Stimulated activated CD4-positive, alpha-beta T cell treated with anti-CD3 and anti-CD28 coated beads, Interleukin-4, amount 100 ng/mL, for 24 hours (primary cell): ENCODE measurements at places on chromosomes 1 and 21.

- DNase-seq: no peak
Observed at GRCh38 chr1:21650400-21650799, 18.8 kb downstream of the RAP1GAP start.

DNA sequence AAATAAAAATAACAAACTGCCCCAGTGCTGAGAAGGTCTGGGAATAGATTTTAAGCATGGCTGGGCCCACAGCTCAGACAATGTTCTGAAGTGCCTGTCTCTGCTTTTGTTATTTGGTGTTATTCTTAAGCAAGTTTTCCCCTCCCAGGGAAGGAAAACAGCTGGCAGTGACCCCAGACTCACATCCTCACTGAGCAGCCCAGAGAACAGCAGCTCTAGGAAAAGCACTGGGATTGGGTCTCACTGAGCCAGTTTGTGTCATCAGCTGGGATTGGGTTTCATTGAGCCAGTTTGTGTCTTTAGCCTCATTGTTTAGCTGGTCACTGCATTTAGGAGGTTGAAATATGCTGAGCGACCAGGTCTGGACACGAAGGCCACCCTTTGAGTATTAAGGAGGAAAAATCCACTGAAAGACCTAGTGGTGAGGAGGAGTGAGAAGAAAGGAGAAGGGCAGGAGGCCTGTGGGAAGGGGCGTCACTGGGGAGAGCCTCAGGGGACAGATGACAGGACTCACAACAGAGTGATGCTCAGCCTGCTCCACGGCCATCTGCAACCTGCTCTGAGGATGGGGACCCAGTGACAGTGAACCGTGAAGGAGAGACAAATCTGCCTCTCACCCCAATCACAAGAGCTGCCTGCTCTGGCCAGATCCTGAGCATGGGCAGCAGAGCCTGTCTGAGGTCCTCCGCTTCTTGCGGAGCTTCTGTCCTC lies 103.8 kb downstream of the TOMM20 start:
- DNase-seq: no peak

DNA sequence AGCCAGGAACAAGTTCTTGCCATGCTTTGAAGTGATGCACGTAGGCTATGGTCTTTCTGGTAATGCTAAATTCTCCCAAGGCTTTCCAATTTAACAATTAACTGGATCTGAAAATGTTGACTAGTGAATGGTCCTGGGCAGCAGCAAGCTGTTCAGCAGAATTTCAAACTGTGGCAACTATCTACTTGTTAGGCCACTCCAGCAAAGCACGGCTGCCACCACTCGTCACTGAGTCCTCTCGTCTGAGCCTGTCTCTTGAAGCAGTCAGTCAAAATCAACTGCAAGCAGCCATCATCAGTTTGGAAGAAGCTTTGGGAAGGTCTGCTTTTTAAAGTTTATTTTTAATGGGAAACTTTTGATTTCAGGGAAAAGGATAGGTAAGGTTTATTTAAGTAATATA lies 6.1 kb downstream of the FLVCR1 start:
- DNase-seq: no peak

GRCh38 chr1:212127221-212127620 lies 91.7 kb downstream of the DTL start:
- no peak for DNase-seq

- no peak for DNase-seq
Observed at GRCh38 chr1:33232716-33233115, 23.6 kb upstream of the ZNF362 start.

DNA sequence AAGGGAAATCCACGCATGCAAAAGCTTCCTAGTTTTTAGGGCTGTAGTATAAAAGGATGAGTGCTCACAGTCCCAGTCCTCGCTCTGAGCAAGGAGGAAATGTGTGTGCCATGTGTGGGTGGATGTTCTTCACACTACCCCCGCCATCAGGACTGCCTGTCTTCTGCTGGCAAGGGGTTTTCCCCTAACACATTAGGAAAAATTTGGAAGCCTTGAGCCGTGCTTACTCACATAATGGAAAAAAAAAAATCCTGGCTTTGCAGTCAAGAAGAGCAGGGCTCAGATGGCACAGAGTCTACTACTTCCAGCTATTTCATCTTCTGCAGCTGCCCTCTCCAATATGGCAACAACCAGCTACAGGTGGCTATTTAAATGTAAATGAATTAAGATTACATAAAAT lies 363.1 kb downstream of the PLPP3 start:
- no peak for DNase-seq

GRCh38 chr1:184186167-184186566 lies 134.6 kb downstream of the TSEN15 start:
- DNase-seq: no peak

GRCh38 chr1:110541906-110542395 lies 23.0 kb upstream of the KCNA10 start:
- no peak for DNase-seq

DNA sequence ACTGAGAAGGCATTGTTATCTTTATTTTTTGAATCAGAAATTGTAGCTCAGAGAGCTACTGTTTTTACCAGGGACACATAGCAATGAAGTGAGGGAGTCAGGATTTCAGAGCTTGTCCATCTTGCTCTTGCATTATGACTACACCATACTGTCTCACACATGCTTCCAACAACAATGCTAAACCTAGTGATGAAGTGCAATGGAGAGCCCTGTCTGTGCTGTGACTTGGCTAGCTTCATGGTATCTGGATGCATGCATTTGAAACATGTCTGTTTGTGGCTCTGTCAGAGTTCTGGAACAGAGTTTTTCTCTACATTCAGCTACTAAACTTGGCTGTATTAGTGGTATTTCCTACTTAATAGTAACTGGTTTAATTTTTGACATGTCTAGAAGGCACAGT lies 7.0 kb downstream of the PLPPR4 start:
- no peak for DNase-seq

GRCh38 chr1:108663074-108663473 lies 2.2 kb upstream of the HENMT1 start:
- DNase-seq: no peak

DNA sequence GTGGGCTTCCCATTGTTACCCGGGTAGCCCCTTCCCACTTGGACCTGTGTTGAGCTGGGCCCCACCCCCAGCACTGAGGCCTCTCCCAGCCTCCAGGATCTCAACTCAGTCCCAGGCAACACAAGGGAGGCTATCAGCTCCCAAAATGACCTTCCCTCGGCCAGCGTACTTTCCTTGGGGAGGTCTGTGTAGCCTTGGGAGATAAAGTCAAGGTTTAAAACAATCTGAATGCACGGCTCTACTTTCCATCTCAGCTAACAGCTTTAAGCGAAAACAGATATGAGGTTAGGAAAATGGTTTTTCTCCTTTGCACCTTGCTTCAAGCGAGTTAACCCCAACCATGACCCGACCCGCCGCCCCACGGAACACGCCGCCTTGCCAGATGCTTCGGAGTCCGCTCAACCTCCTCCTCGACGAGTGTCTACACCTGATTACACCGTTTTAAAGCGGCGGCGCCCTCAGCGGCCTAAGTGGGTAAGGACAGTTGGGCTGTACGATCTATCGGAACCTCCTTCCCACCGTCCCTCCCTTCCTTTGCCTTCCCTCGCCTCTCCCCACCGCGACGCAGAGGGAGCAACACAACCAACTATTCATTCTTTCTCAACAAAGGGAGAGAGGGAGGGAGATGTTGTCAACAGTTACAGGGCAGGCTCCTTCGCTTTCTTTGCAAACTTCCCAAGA lies 1.1 kb downstream of the BCAR3 start:
- DNase-seq: peak; percentile 44

GRCh38 chr1:33260439-33260838 lies 4.1 kb downstream of the ZNF362 start:
- DNase-seq: no peak

DNA sequence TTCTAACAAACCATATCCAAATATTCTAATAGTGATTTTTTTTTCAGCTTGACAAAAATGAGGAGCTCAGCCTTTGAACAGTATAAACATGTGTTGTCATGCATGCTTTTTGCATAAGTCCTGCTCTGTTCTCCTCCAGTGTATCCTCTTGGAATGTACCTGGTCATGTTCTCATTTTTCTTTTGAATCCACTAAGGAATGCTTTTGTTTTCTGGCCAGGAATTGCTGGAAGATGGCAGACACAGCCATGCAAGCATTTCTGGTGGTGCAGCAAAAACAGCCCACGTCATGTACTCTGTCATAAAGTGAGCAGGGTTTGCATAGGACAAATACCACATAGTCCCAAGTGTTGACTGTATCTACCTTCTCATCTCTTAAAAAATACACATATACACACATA lies 11.5 kb upstream of the PLD5 start:
- no peak for DNase-seq

- peak; percentile 30 for DNase-seq
Observed at GRCh38 chr1:182248721-182249120, 142.9 kb downstream of the GLUL start.

- no peak for DNase-seq
Observed at GRCh38 chr21:33197496-33197895, 32.2 kb upstream of the IFNAR2 start.

DNA sequence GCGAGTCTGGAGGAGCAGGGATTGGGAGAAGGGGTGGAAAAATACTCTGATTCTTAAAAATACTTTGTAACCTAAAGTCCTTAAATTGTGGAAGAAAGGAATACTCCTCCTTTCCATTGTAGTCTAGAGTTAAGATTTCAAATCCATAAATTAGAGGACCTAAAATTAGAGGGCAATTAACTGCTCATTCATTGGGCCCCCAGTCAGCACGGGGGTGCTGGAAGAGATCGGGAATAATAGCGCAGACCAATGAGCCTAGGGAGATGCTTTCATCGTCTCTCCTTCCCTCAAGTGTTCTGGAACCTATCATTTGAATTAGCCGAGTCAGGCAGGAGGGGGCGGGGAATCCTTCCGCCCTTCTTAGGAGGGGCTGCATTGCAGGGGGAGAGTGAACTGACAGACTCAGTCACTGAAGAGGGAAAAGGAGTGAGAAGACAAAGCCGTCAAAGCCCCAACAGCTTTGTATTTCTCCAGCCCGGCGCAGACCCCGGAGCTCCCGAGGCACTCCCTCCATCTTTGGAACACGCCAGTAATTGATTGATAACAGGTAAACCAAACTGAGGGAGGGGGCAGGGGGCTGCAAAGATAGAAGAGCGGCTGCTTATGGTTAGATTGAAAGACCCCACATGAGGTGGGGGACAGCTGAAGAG lies at the start of gene MLLT11:
MLLT11 (plus strand) TSS at position 391 of the 650 bp plus-strand sequence. CDS start 6,828 bp downstream, outside the sequence.
- DNase-seq: no peak

- DNase-seq: no peak
Observed at GRCh38 chr1:186657481-186657880, 22.7 kb downstream of the PTGS2 start.

- DNase-seq: no peak
Observed at GRCh38 chr1:232792949-232793348, 12.3 kb upstream of the MAP10 start.

- DNase-seq: no peak
Observed at GRCh38 chr1:202131956-202132821, 9.5 kb downstream of the GPR37L1 start.

DNA sequence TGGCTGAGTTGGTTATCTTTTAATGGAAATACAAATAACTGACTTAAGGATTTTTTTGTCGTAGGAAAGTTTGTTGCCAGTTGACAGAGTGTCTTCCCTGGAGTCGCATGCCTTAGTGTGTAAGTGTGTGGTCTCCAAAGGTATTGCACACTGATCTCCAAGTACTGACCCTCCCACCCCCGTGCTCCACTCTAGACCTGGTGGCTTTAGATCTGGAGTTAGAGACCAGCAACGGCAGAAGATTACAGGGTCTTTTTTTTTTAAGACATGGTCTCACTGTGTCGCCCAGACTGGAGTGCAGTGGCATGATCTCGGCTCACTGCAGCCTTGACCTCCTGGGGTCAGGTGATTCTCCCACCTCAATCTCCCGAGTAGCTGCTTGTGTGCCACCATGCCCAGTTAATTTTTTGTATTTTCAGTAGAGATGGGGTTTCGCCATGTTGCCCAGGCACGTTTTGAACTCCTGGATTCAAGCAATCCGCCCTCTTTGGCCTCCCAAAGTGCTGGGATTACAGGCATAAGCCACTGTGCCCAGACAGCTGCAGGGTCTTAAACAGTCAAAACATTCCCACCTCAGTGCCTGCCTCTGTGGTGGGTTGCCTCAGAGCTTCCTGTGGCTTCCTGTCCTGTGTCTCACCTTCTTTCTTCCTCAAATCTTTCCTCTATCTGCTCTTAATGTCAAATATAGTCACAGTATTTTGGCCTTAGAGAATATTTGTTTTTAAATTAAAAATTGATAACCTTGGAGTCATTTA lies 6.9 kb downstream of the TRAPPC10 start:
- no peak for DNase-seq

DNA sequence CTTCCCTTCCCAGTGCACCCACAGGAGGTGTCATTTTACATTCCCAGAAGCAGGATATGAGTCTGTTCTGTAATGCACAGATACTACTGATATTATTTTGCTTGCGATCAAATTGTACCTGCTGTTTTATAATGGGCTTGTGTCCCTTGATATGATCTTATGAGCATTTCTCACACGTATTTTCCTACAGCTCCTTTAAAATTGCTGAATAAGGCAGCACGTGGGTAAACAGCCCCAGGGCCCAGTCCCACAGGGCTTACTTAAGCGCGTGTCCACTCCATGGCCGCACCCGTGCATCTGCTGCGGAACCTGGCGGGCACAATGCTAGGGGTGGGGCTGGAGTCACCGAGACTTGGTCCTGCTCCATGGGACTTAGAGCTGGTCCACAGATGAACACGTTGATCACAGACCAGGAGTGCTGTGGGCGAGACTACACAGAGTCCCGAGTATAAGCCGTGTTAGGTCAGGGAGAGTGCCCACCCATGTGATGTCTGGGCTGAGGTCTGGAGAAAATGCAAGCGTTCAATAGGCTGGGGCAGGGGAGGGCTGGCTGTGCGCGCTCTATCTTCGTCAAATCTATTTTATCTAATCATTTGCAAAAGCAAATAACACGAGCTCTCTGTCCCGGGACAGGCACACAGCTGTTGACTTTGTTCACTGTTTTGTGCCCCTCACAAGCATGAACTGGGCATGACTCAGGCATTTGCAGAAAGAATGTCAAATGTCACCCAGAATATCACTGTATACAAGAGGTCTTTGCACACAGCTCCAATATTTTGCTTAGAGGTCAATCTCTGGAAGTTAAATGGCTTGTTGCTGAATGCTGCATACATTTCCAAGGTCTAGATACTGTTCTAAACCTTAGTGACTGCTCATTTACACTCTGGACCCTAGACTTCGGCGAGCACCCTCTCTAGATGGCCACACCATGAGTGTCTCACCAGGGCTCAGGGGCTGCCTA lies 119.3 kb downstream of the CRYAA start:
- DNase-seq: no peak

DNA sequence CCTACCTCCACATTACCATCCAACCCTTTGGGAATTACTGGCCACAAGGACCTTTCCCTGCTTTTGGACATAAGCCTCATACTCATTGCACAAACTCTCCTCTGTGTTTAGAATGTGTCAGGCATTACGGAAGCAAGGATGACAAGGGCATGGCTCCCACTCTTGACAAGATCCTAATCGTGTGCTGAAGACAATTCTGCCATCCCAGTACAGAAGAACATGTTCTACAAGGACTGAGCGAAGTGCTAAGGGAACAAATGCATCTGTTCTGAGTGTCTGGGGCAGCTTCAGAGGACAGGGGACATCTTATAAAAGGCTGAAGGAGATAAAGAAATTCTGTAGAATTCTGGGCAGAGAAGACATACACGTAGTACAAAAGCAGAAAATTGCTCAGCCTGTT lies 378.5 kb upstream of the CAMK1G start:
- DNase-seq: no peak

- no peak for DNase-seq
Observed at GRCh38 chr1:222109836-222110235, 367.9 kb upstream of the DUSP10 start.

- peak; percentile 29 for DNase-seq
Observed at GRCh38 chr1:41366455-41367287, 5.4 kb downstream of the FOXO6 start.
